ENCODE measurements at places on chromosomes 12 and 14. TPM values are rescaled to one million over a fixed set of nuclear protein-coding genes. Genes with fewer than 3 reads are reported as not detected.

POLR3B gene
- total RNA-seq, result 4.7 TPM

C14orf180 gene
- total RNA-seq, result not detected

RNASE7 gene
- not detected for total RNA-seq

PTCSC3 gene
- total RNA-seq, result not detected

DCN gene
- not detected for total RNA-seq

DNA sequence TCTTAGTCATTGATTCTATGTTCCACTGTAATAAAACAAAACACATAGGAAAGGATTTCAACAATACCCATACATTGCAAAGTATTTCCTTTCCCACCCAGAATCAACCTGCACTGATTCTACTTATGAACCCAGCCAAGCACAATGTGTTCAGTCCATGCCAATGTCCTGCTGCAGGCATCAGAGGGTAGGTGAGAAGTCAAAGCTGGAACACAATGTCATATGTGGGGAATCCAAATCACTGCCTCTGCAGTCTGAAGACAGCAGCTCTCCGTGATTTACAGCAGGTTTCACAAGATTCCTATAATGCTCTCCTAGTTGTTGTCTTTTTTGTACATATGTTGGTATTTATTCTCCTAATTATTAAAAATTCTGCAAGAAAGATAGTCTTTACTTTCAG is 25.7 kb downstream of the ITPR2 start:
- no peak overlapping the region for H3K27ac ChIP-seq
- no peaks in the 10 kb centered on the region for H3K27me3 ChIP-seq
- H3K36me3 ChIP-seq, result peaks cover 14% of the 10 kb centered on the region
- no peak overlapping the region for H3K4me3 ChIP-seq

DNA sequence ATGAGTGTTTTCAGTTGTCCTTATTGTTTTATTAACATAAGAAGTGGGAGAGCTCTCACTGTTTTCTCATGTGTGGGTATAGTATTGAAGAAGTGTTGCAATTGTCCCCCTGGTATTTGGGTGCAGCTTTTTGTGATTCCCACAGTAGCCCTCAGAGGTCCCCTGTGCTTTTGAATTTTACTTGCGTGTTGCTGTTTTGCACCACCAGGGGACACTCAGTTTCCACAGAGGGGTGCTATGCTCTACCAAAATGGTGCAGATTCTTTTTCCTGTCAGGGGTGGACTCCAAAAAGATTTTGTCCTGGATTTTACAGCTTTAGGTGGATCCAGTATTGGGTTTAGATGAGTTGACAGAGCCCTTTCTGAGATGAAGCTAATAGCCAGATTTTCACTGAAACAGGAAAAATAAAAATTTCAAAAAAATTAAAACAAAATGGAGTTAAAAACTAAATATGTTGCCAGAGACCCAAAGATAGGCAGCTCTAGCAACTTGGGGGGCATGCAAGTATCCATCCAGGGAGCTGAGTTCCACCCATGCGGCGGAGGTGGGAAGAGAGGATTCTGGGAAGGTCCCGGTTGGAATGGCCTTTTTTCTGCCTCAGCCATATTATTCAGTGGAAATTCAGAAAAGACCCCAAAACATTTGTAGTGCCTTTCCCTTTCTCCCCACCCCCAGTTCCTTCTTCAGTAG is 50.2 kb downstream of the TTLL5 start:
- H3K27me3 ChIP-seq, result no peaks in the 10 kb centered on the region
- no peak for DNase-seq
- H3K4me3 ChIP-seq, result no peak overlapping the region
- no peak overlapping the region for H3K27ac ChIP-seq
- no peaks in the 10 kb centered on the region for H3K36me3 ChIP-seq

- H3K36me3 ChIP-seq, result no peaks in the 10 kb centered on the region
- no peak for DNase-seq
- peaks cover 10% of the 10 kb centered on the region for H3K4me1 ChIP-seq
- no peak overlapping the region for H3K27ac ChIP-seq
- H3K27me3 ChIP-seq, result peaks cover 2% of the 10 kb centered on the region
Observed at GRCh38 chr12:48292040-48292439, 58.7 kb downstream of the ZNF641 start.

DNA sequence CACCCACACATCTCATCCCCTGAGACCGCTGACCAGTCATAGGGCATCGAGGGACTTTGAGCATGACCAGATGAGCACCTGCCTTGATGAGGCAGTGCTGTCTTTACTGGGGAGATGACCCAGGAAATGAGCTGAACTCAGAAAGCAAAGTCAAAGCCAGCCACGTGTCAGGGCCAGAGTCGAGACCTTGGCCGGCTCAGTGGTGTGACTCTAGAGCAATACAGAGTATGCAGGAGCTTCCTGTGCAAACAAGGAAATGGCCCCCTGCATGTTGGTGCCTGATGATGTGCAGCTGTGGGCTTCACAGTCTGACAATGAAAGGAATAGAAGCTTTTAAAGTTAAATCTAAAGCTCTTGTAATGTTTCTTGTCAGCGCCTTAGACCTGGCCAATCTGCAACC is 332.9 kb downstream of the PCNX1 start:
- peaks cover 5% of the 10 kb centered on the region for H3K36me3 ChIP-seq
- peaks cover 20% of the 10 kb centered on the region for H3K4me1 ChIP-seq
- DNase-seq, result no peak
- peaks cover 7% of the 10 kb centered on the region for H3K27me3 ChIP-seq
- H3K27ac ChIP-seq, result peak overlapping the region; percentile 26

DNA sequence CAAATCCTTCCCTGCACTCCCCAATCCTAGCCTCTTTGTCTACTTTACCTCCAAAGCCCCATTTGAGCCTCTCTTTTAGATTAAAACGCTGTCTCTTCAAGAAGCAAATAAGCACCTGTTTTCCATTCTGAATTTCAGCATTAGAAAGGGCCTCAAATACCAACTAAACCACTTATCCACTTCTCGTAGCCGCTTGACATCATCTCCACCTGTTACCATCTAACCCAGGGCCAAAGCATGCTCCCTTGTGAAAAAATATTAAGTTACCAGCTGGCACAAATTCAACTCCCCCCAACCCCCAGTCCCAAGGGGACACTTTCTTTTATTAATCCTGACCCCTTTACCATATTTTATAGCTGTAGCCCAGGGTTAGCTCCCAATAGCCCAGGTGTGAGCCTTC is 43.1 kb downstream of the GPHB5 start:
- H3K4me3 ChIP-seq, result no peak overlapping the region
- H3K27ac ChIP-seq, result no peak overlapping the region
- no peaks in the 10 kb centered on the region for H3K4me1 ChIP-seq
- peaks cover under 1% of the 10 kb centered on the region for H3K27me3 ChIP-seq
- DNase-seq, result no peak

DNA sequence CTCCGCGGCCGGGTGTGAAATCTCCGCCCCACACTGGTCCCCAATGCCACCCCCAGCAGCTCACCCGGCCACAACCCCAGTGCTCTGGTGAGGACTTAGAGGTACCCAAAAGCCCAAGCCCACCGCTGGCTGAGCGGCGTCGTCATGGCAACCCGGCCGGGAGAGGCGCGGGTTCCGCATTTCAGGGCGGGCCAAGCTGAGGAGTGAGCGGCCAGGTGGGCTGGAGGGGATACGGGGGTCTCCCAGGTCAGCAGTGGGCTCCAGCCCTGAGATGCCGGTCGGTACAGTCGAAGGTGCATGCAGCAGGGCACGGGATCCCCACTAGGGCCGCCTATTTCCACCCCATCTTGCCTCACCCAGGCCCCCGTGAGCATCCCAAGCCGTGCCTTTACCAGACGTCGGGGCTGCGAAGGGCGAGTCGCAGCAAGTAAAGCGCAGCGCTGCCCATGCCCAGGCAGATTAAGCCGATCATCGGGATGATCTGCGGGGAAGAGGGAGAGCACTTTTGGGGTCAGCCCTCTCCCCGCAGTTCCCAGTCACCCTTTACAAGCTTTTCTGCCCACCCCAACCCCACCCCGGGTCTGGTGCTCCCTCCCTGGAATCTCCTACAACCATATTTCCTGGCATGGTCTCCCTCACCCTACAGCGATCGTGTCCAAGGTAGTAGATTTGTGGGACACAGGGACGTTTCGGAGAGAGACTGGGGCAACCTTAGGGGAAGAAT is 6.9 kb downstream of the SHMT2 start:
- peak; percentile 39 for DNase-seq
- no peak overlapping the region for H3K4me3 ChIP-seq
- H3K4me1 ChIP-seq, result peaks cover 42% of the 10 kb centered on the region
- peaks cover 27% of the 10 kb centered on the region for H3K27me3 ChIP-seq
- peaks cover 29% of the 10 kb centered on the region for H3K36me3 ChIP-seq
- no peak overlapping the region for H3K27ac ChIP-seq

GRCh38 chr14:95049952-95050351 is 107.4 kb downstream of the DICER1 start:
- H3K4me3 ChIP-seq, result no peak overlapping the region
- peaks cover 5% of the 10 kb centered on the region for H3K27me3 ChIP-seq
- no peaks in the 10 kb centered on the region for H3K4me1 ChIP-seq
- no peaks in the 10 kb centered on the region for H3K36me3 ChIP-seq
- DNase-seq, result no peak

DNA sequence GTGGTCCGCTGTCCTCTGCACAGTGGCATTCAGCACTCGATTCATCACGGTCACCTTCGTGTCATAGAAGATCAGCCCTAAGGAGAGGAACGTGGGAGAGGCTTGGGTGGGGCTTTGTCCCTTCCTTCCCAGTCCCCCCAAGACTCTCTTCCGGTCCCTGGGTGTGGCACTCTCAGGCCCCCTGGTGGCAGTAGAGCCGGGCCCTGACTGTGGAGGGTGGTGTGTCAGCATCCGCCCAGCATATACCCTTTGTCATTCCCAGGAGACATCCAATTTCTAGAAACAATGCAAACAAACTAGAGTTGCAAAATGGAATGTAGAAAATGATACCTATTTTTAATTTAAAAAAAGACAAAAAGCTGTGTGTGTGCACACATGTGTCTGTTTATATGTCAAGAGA is 45.0 kb downstream of the TRAFD1 start:
- peak; percentile 54 for DNase-seq
- no peaks in the 10 kb centered on the region for H3K27me3 ChIP-seq
- no peaks in the 10 kb centered on the region for H3K4me1 ChIP-seq
- H3K36me3 ChIP-seq, result peaks cover 5% of the 10 kb centered on the region
- H3K27ac ChIP-seq, result peak overlapping the region; percentile 8

DNA sequence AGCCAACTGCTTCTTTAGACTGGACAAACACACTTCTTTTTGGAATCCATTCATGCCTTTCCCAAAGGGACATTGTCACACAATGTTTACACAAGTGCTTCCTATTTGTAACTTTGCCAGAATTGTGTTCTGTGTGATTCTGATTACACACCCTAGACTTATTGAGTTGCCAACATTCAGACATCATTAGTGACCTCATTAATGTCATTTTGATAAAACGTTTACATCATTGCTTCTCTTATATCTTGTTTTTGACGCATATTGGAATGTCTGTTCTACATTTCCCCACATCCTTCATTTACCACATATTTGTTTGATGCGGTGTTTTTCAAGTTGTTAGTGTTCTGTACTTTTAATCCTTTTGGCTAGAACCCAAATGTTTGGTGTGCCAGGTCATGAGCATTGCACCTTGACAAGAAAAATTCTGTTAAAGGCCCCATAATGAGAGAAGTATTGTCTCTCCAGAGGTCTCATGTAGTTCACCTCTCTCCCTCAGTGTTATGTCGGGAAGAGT is 305.5 kb downstream of the AEBP2 start:
- H3K27me3 ChIP-seq, result peaks cover 5% of the 10 kb centered on the region
- H3K4me1 ChIP-seq, result no peaks in the 10 kb centered on the region
- H3K27ac ChIP-seq, result no peak overlapping the region
- H3K4me3 ChIP-seq, result no peak overlapping the region
- no peaks in the 10 kb centered on the region for H3K36me3 ChIP-seq
- DNase-seq, result no peak

GRCh38 chr14:50021261-50022031 is 94.9 kb downstream of the VCPKMT start:
- peak overlapping the region; percentile 77 for H3K27ac ChIP-seq
- peaks cover 24% of the 10 kb centered on the region for H3K4me1 ChIP-seq
- DNase-seq, result no peak
- H3K4me3 ChIP-seq, result peak overlapping the region; percentile 64
- H3K27me3 ChIP-seq, result no peaks in the 10 kb centered on the region

DNA sequence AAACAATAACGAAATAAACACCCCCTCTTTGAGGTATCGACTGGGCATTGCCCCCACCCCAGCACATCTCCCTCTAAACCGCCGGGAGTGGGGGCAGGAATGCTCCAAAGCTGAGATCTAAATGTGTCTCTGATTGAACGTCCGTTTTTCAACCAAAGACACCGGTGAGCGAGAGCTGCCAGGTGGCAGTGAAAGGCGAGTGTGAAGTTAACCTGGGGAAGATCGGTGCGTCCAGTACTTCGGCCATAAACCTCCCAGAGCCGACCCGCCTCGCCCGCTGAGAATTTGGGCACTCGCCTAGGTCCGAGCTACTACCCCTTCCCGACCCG is 625 bp downstream of the ANGEL1 start:
- peaks cover 20% of the 10 kb centered on the region for H3K4me1 ChIP-seq
- H3K27me3 ChIP-seq, result no peaks in the 10 kb centered on the region
- peak overlapping the region; percentile 90 for H3K4me3 ChIP-seq
- no peak for DNase-seq
- H3K36me3 ChIP-seq, result no peaks in the 10 kb centered on the region
- peak overlapping the region; percentile 85 for H3K27ac ChIP-seq

- H3K27ac ChIP-seq, result no peak overlapping the region
- H3K36me3 ChIP-seq, result no peaks in the 10 kb centered on the region
- no peaks in the 10 kb centered on the region for H3K27me3 ChIP-seq
- H3K4me3 ChIP-seq, result no peak overlapping the region
- no peaks in the 10 kb centered on the region for H3K4me1 ChIP-seq
Observed at GRCh38 chr12:19199332-19199731, 69.8 kb downstream of the PLEKHA5 start.

DNA sequence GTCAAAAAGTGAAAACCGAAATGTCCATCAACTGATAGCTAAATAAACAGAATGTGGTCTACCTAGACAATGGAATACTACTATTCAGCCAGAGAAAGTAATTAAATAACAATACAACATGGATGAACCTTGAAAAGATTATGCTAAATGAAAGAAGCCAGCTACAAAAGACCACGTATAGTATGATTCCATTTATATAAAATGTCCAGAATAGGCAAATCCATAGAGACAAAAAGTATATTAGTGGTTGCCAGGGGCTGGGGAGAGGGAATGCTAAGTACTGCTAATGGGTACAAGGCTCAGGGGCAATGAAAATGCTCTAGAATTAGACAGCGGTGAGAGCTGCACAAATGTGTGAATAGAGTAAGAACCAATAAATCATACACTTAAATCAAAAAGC is 29.9 kb downstream of the CDC42BPB start:
- H3K4me1 ChIP-seq, result no peaks in the 10 kb centered on the region
- DNase-seq, result no peak
- H3K4me3 ChIP-seq, result no peak overlapping the region
- H3K36me3 ChIP-seq, result no peaks in the 10 kb centered on the region
- peaks cover 5% of the 10 kb centered on the region for H3K27me3 ChIP-seq
- H3K27ac ChIP-seq, result no peak overlapping the region

GRCh38 chr12:80681287-80681686 is 26.1 kb upstream of the MYF6 start:
- H3K4me1 ChIP-seq, result no peaks in the 10 kb centered on the region
- H3K27me3 ChIP-seq, result no peaks in the 10 kb centered on the region
- DNase-seq, result no peak
- H3K4me3 ChIP-seq, result no peak overlapping the region
- H3K27ac ChIP-seq, result no peak overlapping the region

- no peaks in the 10 kb centered on the region for H3K36me3 ChIP-seq
- H3K27me3 ChIP-seq, result no peaks in the 10 kb centered on the region
- DNase-seq, result no peak
- H3K27ac ChIP-seq, result no peak overlapping the region
Observed at GRCh38 chr14:42884100-42884499, 1277.4 kb downstream of the LRFN5 start.

GRCh38 chr12:88298761-88299242 is 156.7 kb downstream of the TMTC3 start:
- H3K27ac ChIP-seq, result no peak overlapping the region
- no peak for DNase-seq
- H3K4me1 ChIP-seq, result no peaks in the 10 kb centered on the region
- no peaks in the 10 kb centered on the region for H3K27me3 ChIP-seq

- H3K27me3 ChIP-seq, result peaks cover 3% of the 10 kb centered on the region
- DNase-seq, result no peak
- H3K27ac ChIP-seq, result no peak overlapping the region
- H3K4me3 ChIP-seq, result no peak overlapping the region
Observed at GRCh38 chr14:91723501-91723900, 8.4 kb downstream of the CATSPERB start.
